GOT3 (cell line): ENCODE measurements at places on chromosomes 1 and 21.

DNA sequence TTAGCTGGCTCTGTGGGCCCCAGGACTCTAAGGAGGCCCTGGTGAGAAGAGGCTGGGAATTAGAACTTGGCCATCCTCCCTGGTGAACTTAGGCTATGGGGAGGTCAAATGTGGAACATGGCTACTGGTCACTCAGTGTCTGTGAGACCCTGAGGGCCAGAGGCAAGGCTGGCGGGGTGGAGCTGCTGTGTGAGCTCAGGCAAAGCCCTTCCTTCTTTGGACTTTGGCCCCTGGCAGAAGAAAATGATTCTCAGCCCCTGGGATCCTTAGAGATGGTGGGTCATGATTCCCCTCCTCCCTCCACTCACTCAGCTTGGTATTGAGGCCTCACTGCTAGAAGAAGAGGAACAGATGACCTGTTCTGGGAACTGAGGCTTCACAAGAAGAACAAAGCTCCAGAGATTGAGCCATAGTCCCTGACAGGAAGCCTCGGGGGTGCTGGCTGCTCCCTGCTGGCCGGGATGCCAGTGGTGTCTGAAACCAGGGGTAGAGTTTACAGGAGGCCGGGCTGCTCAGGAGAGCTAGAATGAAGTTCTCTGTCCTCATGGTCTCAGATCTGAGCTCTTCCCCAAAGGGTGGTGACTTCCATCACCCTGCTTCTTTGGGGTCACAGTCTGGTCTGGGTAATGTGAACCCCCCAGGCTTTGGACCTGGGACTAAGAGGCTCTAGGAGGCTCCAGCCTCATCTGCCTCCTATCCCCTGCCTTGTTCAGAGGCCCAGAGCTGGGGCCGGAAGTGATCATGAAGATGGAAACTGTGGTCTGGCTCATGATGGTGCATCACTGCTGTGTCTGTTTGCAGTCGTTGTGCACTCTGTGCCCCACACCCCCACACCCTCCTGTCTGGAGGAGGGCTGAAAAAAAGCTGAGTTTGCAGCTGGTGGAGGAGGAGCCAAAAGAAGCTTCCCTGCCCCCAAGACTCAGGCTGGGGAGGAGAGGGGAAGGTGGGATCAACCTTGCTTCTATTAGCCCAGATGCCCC lies 905 bp downstream of the BTBD19 start:
- DNase-seq: no peak

DNA sequence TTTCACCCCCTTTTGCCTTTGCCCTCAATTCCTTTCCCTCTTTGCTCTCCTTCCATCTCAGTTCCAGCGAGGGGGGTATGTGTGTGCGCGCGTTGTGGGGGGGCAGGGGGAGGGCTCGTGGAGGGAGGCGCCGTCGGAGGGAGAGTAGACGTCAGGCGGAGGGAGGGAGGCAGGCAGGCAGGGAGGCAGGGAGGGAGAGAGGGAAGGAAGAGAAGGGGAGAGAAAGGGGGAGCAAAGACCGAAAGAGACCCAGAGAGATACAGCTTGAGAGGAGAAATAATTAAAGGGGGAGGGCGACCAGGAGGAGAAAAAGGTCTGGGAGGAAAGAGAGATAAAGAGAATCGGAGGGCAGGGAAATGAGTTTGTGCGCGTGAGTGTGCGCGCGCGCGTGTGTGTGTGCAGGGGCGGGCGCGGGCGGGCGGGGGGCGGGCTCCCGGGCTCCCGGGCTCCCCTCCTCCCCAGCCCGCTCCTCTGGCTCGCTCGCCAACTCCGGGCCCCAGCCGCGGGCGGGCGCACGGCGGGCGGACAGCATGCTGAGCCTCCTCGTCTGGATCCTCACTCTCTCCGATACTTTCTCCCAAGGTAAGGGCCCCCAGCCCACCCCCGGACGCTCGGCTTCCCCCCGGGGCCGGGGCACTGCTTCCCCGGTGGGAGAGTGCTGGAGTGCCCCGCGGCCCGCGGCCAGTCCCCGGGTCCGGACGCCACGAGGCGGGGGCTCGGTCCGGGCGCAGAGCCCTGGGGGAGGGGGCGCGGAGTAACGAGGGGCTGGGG lies at the start of gene KIRREL1:
TSS of gene KIRREL1 (plus strand) at position 499 of the 771 bp plus-strand sequence. CDS start at position 531, 32 bp downstream.
- DNase-seq: no peak

DNA sequence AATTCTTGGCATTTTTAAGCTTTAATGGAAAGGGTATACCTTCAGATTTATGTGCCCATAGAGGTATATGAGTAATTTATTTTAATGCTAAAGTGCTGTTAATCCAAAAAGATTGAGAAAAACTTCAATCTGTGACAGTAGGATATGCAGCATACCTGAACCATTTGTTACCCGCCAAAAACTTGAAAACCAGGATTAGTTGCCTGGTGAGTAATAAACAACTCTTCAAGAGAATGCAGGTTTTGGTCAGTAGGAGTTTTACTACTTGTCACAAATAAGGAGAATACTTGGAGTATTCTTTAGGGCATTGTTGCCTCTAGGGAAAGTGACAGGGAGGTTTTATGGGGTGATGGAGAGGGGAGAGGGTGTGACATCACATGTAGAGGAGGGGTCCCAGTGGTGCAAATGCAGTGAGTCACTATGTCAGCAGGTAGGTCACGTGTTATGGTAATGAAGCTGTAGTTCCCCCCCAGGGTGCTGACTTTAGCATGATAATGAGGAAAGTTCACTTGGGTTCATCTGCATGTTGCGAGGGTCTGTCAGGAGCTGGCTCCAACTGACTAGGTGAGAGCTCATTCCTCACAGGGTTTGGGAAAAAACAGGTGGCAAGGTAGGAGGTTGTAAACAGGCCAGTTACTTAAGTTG lies 23.1 kb downstream of the USP25 start:
- no peak for DNase-seq

DNA sequence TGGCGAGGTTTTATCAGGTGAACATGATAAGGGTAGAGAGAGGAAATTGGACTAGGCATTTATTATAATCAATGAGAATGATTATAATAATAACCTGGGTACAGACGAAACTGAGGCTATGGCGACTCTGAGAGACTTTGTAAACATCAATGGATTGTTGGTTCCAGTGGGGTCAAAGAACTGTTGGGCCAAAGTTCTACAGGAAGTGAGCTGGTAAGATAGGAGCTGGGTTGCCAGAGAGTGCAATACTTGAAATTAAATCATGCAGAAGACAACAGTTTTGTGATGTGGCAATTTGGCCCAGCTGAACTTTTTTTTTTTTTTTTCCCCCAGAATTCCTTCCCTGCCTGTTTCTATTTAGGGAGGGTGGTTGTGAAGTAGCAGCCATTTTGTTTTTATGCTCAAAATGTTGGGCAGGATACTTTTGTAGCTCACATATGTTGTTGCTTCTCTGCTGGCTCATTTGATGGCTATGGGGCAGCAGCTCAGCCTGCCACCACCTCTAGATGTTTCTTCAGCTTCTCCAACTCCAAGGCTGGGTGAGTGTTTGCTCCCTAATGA lies 286.5 kb upstream of the B3GALT2 start:
- no peak for DNase-seq

GRCh38 chr21:35057428-35057827 lies 8.3 kb upstream of the RUNX1 start:
- DNase-seq: no peak

- DNase-seq: no peak
These were observed 1.9 kb downstream of the YBX1 start for GRCh38 chr1:42684139-42684538.

DNA sequence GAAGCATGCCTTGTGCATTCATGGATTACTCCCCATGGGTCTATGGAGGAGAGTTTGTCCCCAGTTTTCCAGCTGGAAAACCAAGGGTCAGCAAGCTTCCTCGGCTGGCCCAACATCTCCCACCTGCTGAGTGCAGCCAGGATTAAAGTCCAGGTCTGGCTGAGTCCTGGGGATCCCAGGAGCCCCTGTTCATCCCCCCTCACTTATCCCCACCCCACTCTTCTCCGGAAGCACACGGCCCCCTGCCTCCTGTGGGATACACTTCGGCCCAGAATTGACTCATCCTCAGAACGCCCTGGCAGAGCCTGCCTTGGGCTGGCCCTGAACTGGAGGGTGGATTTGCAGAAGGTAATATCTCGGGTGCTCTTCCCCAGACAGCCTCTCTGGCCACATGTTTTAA lies 276.1 kb downstream of the NPHP4 start:
- no peak for DNase-seq

GRCh38 chr1:54843449-54843848 lies 42.3 kb upstream of the TTC22 start:
- no peak for DNase-seq

- no peak for DNase-seq
These were observed 32.9 kb downstream of the RASSF5 start for GRCh38 chr1:206540044-206540780.

GRCh38 chr1:160167056-160167455 lies 15.7 kb downstream of the ATP1A4 start:
- no peak for DNase-seq

- no peak for DNase-seq
These were observed 16.7 kb upstream of the TTLL10 start for GRCh38 chr1:1157033-1157365.

GRCh38 chr1:81233591-81233990 lies 567.1 kb upstream of the ADGRL2 start:
- no peak for DNase-seq

DNA sequence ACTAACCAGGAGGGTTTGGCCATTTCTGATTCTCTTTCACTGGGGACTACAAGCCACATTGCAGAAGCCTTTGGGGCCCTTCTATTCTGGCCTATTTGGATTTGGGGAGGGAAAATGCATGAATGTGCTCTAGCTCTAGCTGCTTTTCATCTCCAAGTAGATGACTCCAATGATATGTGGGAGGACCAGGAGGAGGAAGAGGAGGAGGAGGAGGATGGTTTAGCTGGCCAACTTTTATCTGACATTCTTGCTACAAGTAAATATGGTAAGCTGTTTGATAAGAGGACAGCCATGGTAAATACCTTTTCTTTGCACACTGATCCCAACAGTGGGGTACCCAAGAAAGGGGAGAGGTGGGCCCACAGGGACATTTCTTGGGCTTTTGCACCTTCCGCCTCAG lies 14.0 kb upstream of the SHISA4 start:
- no peak for DNase-seq

- no peak for DNase-seq
These were observed 1.7 kb downstream of the ZBTB18 start for GRCh38 chr1:244052728-244053312.

DNA sequence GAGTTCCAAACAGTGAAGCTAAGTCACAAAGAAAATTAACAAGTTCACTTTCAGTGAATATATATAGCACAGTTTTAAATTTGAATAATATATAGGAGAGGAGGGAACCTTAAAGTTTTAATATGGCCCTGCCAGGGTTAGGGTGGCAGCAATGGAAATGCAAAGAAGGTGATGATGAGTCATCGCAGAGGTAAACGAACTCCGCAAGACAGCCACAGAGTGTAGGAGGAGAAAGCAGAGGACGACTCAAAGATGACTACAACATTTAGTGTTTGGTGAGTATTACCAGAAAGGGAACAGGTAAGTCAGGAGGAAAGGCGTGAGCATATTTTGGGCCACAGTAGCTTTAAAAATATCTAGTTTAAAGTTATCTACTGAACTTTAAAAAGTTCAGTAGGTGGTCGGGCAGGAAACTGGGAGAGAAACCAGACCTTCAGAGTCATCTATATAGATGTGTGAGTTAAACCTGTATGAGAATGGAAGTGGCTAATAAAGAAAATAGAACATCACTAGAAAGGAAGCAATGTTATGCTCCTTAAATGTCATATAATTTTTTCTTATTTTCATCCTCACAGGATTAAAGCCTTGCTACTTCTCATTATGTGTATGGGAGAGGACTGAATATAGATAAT lies 75.7 kb downstream of the UCHL5 start:
- DNase-seq: no peak

DNA sequence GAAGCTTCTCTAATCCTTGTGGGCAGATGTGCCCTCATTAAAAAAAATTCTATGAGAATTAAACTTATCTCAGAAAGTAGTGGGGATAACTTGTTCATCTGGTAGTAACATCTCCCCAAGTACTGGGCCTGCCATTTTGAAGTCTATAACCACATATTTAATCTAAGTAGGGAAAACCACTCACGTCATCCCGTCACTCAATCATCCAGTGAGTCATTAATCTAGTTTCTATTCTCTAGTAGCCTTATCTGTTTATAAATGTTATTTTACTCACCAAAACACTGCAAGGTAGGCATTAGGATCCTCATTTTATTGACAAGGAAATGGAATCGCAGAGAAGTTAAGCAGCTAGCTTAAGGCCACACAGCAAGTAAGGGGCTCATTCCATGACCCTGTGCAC lies 221.9 kb downstream of the ATG4C start:
- DNase-seq: no peak

GRCh38 chr1:87388411-87388810 lies 59.7 kb downstream of the LMO4 start:
- no peak for DNase-seq

DNA sequence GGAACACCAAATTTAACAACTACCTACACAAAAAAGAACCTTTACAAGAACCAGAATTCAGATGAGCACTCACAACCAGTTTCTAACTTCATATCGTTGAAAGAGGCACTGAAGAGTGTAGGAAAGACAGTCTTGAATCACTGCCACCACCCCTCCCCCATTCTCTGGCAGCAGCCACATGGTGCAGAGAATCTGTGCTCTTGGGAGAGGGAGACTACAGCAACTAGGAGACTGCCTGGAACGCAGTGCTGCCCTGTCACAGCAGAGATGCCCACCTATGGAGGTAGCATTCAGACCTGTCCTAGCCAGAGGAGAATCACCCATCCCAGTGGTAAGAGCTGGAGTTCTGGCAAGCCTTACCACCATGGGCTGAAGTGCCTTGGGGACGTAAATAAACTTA lies 7.3 kb downstream of the CCN1 start:
- no peak for DNase-seq

- DNase-seq: no peak
These were observed 678 bp downstream of the LSM10 start for GRCh38 chr1:36397083-36397377.

- no peak for DNase-seq
These were observed 37.6 kb downstream of the TRIM11 start for GRCh38 chr1:228368801-228369607.

- no peak for DNase-seq
These were observed 166.3 kb upstream of the USP24 start for GRCh38 chr1:55381491-55381890.

DNA sequence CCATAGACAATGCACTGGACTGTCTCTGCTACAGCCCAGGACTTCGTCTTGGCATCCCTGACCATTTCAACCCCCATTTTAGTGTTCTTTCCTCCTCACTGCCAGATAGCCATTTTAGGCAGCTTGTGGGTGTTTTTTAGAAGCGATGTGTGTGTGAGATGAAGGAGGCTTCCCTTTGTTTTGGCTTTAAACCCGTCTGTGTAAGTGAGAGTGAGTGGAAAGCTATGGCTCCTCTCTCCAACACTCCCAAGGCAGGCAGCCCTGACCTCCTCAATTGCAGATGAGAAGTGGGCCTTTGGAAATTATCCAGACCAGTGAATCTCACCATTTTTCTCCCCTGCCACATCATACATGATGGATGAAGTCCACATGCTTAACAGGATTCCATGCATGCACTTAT lies 70.3 kb upstream of the PGBD5 start:
- DNase-seq: no peak

GRCh38 chr1:146012703-146013558 lies 8.6 kb downstream of the HJV start:
- DNase-seq: no peak

- DNase-seq: no peak
These were observed 7.7 kb downstream of the ARHGEF2 start for GRCh38 chr1:155970531-155971167.

- no peak for DNase-seq
These were observed 140.6 kb upstream of the SAMSN1 start for GRCh38 chr21:14686466-14687267.
